Stimulated activated CD4-positive, alpha-beta T cell treated with anti-CD3 and anti-CD28 coated beads, Interleukin-1b, Interleukin-23, amount 100 ng/mL, for 4 hours (primary cell): ENCODE measurements at places on chromosomes 1 and 21.

GRCh38 chr1:243315455-243315854 is 59.6 kb downstream of the SDCCAG8 start:
- DNase-seq: no peak

DNA sequence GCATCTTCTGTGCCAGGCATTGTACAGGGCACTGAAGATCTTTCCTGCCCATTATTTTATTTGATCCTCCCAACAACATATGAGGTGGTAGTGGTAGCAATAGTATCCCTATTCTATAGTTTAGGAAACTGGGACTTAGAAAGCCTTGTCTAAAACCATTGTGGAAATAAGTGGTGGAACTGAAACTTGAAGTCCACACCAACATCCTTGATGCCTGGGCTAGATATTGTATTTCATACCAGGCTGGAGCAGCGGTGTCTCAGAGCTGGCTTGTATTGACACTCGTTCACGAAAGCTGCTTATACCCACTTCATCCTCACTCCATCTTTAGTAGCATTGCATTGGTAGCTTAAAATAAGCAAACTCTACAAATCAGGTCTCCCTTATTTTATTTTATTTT is 9.7 kb upstream of the CTSS start:
- no peak for DNase-seq

DNA sequence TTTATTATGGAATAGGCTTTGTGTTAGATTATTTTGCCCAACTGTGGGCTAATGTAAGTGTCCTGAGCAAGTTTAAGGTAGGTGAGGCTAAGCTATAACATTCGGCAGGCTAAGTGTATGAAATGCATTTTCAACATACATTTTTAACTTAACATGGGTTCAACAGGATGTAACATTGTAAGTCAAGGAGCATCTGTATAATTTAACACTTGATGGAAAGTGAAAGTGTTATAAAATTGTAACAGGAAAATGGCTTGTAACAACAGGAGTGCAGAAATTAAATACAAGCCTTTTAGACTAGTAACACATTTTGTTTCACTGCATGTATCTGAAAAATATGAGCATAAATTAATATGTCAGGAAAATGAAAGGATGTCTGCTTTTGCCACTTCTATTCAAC is 42.3 kb downstream of the B3GALNT2 start:
- no peak for DNase-seq

GRCh38 chr21:31383770-31384169 is 39.7 kb upstream of the TIAM1 start:
- no peak for DNase-seq
